ENCODE measurements at places on chromosomes 12 and 14.
A peak's percentile ranks its signal among the peaks of the same experiment; 100 is the strongest.

- no peak for DNase-seq
These were observed 31.8 kb downstream of the CRADD start for GRCh38 chr12:93708952-93709351.

DNA sequence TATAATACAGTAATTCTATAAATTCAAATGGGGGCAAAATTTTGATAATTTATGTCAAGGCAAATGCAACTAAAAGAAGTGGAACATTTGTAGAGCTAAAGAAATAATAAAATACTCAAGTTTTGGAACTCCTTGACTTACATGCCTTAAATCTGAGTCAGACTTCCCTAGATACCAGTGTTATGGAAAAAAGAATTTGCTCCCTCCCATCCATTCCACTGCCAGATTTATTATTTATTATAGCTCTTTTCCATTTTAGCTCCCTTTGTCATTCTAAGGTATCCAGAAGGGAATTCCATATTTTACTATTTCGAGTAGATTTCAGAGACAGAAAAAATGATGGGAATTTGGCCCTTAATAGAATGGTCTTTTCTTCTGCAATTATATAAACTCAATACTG is 44.0 kb downstream of the RHOJ start:
- DNase-seq = no peak

DNA sequence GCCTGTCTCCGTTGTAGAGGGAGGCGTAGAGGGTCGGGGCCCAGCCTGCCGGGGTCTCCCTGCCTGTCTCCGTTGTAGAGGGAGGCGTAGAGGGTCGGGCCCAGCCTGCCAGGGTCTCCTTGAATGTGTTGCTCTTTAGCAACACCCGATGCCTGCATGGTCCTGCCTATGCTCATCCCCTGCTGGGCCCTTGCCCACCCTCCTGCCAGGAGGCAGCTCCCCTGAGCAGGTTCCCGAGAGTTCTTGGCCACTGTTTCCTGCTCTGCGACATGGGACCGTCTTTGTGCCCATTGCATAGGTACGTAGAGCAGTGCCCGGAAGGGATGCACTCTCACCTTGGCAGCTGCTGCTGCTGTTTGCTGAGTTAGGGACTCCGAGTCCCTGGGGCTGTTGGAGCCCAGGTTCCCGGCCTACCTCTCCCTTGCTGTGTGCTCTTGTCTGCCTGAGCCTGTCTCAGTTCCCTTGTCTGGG is 3.3 kb downstream of the KIF26A start:
- peak; percentile 43 for DNase-seq

GRCh38 chr14:50768680-50769079 is 62.3 kb downstream of the NIN start:
- DNase-seq = no peak

GRCh38 chr14:106850913-106851825 is 1324.8 kb downstream of the TMEM121 start:
- DNase-seq = no peak

- DNase-seq = no peak
These were observed 270.8 kb downstream of the FOXG1 start for GRCh38 chr14:29037411-29037810.

DNA sequence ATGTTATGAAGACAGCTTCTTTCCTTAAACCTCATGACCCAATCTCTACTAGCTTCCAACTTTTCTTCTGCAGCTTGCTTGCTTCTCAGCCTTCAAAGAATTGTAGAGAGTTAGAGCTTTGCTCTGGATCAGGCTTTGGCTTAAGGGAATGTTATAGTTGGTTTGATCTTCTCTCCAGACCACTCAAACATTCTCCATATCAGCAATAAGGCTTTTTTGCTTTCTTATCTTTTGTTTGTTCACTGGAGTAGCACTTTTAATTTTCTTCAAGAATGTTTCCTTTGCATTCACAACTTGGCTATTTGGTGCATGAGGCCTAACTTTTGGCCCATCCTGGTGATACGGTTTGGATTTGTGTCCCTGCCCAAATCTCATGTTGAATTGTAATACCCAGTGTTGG is 163.8 kb downstream of the PCNX1 start:
- DNase-seq = no peak

GRCh38 chr14:55840821-55841220 is 260.8 kb downstream of the KTN1 start:
- DNase-seq = no peak

- DNase-seq = no peak
These were observed 38.3 kb upstream of the DYNC1H1 start for GRCh38 chr14:101926085-101926484.

DNA sequence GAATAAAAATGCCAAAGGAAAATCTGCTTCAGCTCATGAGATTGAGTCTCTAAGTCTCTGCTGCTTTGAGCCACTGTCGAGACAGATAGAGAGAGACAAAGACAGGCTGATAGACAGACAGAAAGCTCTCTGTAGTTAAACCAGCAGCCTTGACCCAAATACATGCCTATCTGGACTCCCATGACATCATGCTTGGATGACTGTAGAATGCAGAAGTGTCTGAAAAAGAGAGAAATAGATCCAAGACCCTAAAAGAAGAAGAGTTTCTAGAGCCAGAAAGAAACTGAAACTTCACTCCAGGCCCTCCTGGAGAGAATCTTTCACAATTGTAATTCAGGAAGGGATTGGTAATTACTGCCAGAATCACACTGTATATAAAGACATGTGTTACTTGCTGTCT is 122.6 kb upstream of the PLXNC1 start:
- no peak for DNase-seq

- DNase-seq = no peak
These were observed 9.7 kb downstream of the PLBD1 start for GRCh38 chr12:14557966-14558365.

GRCh38 chr12:111758120-111758561 is 8.6 kb upstream of the ALDH2 start:
- DNase-seq = peak; percentile 68

- peak; percentile 30 for DNase-seq
These were observed 55.7 kb downstream of the TRPV4 start for GRCh38 chr12:109777544-109777943.

DNA sequence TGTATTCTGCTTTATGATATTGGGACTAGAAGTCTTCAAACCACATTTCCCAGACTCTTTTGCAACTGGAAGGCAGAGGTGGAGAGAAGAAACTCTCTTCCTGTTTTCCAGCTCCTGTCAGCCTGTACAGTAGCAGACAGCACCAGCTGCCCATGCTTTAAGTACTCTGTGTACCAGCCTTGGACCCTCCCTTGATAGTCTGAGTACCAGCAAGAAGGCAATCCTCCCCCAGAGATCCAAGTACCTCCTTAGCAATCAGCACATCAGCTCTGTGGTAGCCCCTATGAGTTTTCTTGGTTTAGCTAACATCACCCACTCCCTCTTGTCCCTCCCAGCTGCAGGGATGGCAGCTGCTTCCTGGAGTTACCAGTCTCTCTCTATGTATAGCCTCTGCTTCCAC is 56.3 kb downstream of the STXBP6 start:
- no peak for DNase-seq

- DNase-seq = no peak
These were observed 154.4 kb downstream of the PTPN11 start for GRCh38 chr12:112573141-112573540.

DNA sequence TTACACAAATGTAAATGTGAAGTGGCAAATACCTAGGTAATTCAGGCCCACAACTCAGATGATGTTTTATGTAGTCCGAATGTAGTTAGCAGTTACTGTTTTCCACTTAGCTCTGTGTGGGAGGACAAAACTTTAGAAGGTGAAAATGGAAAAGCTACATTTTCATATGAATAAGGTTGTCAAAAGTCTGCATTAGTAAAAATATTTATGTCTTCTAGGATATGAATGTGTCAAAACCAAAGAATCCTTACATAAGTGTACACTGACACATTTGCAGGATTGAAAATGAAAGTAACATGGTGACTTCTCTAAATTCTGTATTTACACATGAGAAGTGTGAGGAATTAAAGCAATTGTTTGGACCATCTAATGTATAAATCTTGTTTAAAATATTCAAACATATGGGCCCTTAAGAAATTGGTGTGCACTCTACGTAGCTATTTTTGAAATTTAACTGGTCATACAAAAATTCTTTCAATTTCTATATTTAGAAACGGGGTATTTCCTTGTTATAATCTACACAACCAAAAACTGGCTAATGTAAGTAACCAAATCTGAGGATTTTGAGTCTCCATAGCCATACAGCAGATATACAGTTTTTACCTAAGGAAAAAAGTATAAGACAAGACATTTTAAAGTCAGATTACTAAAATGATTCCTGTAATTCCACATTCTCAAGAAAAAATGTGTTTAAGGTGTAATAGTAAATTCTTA is 5.4 kb downstream of the CDKN1B start:
- no peak for DNase-seq

DNA sequence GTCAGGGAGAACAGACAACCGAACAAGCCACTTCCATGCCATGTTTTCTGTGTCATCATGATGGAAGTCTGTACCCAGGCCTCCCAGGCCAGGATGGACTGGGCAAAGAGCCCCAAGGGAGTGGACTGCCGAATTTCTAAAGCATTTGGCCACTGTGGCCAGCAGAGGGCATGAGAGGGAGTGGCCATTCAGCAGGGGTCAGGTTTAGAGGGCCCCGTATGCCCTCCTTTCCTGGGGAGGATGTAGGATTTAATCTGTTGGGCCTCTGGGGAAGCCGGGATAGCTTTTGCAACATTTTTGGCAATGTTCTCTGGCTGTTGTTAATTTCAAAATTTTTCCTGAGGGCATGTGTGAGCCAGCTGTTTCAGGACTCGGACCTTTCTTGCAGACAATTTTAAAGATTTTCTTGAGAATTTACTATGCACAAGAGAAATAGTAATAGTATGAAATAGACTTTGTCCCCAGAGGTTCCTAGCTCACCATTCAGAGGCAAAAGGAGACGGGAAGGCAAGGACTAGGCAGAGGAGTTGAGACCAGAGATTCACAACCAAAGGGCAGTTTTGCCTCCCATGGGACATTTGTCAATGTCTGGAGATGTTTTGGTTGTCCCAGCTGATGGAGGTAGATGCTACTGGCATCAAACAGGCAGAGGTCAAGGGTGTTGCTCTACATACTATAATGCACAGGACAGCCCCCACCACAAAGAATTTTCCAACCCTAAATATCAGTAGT is 18.0 kb downstream of the ACACB start:
- no peak for DNase-seq

DNA sequence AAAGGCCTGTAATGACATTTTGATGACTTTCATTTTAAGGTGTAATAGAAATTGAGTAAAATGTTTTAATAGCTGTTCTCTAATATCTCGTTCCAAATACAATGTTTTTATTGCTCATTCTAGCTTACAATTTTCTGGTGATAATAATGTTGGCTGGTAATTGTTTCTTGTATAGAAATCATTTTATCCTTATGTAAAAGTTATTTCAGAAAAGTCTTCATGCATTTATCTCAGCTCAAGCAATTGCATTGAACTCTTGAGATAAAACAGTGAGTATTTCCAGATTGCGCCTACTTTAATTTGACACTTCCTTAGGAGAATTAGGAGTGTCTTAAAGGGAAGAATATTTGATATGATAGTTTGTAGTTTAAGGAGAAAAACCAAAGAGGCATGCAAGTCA is 4.0 kb downstream of the RMST start:
- DNase-seq = no peak

DNA sequence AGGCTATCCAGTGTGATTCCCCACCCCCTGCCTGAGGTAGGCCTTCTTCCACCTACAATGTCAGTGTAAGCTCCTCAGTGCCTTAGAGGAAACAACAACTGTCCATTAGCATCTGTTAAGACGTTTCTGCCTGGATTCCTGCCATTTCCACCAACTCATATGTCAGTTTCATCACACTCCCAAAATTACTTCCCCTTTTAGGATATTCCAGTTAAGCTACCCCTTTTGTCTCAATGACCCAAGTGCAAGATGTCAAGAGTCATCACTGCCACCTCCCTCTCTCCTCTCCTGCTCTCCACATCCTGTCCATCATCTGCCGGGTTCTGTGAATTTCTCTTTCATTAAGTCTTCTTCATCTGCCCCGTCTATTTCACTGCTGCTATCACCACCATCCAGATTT is 189.4 kb downstream of the DPF3 start:
- no peak for DNase-seq

- no peak for DNase-seq
These were observed 5.4 kb upstream of the KRT72 start for GRCh38 chr12:52606581-52607218.

DNA sequence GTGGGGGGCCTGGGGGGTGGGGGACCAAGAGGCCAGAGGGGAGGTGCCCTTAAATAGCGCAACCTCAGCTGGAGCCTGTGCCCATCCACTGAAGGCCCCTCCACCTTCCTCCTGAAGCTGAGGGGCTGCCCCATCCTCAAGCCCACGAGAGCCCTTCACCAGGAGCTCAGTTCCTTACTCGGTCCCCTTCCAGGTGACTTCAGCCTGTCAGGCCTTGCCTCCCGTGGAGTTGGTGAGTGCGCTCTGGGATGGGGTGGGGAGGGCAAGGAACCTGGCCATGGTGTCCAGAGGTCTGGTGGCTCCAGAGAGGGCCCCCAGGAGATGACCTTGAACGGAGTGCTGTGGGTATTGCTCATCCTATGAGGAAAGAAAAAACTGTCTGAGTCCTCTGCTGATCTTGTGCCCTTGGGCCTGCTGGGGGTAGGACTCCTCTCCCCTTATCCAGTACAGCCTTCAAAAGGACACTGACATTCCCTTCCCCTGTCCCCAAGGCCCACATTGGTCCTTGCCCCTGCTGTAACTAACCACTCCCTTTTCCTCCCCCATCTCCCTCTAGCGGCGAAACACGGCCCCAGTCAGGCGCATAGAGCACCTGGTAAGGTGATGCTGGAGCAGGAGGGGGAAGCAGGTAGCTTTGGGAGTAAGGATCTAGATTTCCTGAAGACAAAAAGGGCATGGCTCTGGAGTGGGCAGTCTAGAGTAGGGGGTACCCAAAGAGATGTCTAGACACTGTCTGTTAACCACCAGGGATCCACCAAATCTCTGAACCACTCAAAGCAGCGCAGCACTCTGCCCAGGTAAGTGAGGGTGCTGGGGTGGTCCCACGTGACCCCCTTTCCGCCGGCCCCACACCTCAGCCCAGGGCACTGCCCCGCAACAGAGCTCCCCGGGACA is 3.6 kb downstream of the TNS2 start:
- DNase-seq = no peak

DNA sequence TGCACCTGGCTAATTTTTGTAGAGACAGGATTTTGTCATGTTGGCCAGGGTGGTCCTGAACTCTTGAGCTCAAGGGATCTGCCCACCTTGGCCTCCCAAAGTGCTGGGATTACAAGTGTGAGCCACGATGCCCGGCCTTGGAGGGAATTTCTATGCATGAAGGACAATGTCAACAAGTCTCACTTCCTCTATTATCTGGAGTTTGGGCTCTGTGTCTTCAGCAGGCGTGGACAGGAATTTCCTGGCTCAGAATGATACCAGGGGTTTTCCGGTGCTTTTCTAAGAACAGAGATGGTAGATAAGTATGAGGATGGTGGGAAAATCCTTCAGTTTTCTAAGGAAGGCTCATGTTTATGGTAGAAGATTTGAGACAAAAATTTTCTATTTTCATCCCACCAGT is 75.0 kb upstream of the CCDC60 start:
- DNase-seq = no peak

- no peak for DNase-seq
These were observed 88.9 kb downstream of the NTF3 start for GRCh38 chr12:5520831-5521230.

GRCh38 chr12:8605057-8605456 is 7.6 kb downstream of the AICDA start:
- no peak for DNase-seq

- DNase-seq = no peak
These were observed 66.3 kb downstream of the TBX5 start for GRCh38 chr12:114339626-114340025.

GRCh38 chr12:58811346-58811745 is 109.0 kb downstream of the LRIG3 start:
- no peak for DNase-seq

- DNase-seq = no peak
These were observed 658.5 kb downstream of the DIO2 start for GRCh38 chr14:79552778-79553177.

GRCh38 chr14:68824517-68825347 is 31.9 kb upstream of the ZFP36L1 start:
- DNase-seq = peak; percentile 92

All from lower lobe of right lung (tissue), 2 donors.